SJSA1 (cell line): ENCODE measurements at places on chromosomes 6 and 20. TPM values are rescaled to one million over a fixed set of nuclear protein-coding genes. Genes with fewer than 3 reads are reported as not detected.

Gene NNAT
- not detected in 2 replicates for total RNA-seq

Gene GPR63
- total RNA-seq, result 0.44 and 1.4 TPM in 2 replicates

GRCh38 chr6:78911218-78911940 is 44.0 kb downstream of the IRAK1BP1 start:
- H3K27me3 ChIP-seq, result no peaks in the 10 kb centered on the region
- no peak for DNase-seq
- H3K4me1 ChIP-seq, result no peaks in the 10 kb centered on the region
- no peak overlapping the region for H3K27ac ChIP-seq
- no peaks in the 10 kb centered on the region for H3K36me3 ChIP-seq

DNA sequence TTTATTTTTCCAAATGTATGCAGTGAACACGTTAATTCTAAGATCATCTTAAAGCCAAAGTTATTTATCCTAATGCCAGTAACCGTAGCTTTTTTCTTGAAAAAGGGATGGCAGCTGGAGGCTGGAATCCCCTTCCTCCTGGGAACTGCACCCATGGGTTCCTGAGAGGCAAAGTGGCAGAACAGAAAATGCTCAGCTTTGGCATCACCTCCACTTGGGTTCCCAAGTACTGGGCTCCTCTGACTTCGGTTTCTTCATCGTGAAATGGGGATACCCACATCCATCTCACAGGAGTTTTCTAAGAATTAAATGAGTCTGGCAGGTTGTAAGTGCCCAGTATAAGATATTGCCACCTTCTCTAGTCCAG is 6.2 kb upstream of the DDX43 start:
- no peaks in the 10 kb centered on the region for H3K27me3 ChIP-seq
- H3K27ac ChIP-seq, result no peak overlapping the region
- H3K36me3 ChIP-seq, result no peaks in the 10 kb centered on the region
- DNase-seq, result no peak
- peak overlapping the region; percentile 44 for H3K4me3 ChIP-seq

GRCh38 chr20:17895641-17896171 is 72.9 kb downstream of the SNX5 start:
- H3K36me3 ChIP-seq, result no peaks in the 10 kb centered on the region
- no peak for DNase-seq
- no peak overlapping the region for H3K27ac ChIP-seq

Gene TMC2
- not detected in 2 replicates for total RNA-seq

DNA sequence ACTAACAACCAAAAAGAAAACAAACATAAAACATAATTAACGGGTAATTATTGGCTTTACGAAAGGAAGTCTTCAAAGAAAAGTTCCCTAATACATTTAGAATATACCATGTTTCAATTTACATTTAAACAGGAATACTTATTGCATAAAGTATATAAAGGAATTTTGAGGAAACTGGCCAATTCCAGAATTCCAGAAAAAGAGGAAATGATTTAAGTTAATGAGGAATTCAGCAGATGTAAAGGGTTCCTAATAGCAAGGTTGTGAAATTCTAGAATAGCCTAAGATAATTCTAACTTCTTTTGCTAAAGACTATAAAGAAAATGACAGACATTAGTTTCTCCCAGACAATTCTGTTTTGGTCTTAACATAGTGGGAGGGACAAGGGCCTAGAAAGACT is 35.0 kb downstream of the DTNBP1 start:
- H3K36me3 ChIP-seq, result peaks cover 7% of the 10 kb centered on the region; the same call in 1 of the 2 replicates
- no peak overlapping the region for H3K4me3 ChIP-seq
- no peaks in the 10 kb centered on the region for H3K4me1 ChIP-seq
- H3K27ac ChIP-seq, result no peak overlapping the region
- no peaks in the 10 kb centered on the region for H3K27me3 ChIP-seq
- no peak for DNase-seq

Gene HLA-DQA1
- not detected in 2 replicates for total RNA-seq

Gene HLA-DRB5
- total RNA-seq, result not detected in 2 replicates

GRCh38 chr6:132405143-132405915 is 4.1 kb upstream of the MOXD1 start:
- H3K27ac ChIP-seq, result peak overlapping the region; percentile 11; the same call in 1 of the 2 replicates
- H3K27me3 ChIP-seq, result no peaks in the 10 kb centered on the region
- DNase-seq, result peak; percentile 47
